Activated T-cell treated with anti-CD3 and anti-CD28 coated beads, Interleukin-2, amount 50 U/mL, for 1 hour (primary cell): ENCODE measurements at places on chromosomes 16 and 17.

GRCh38 chr17:64509179-64509578, 2.4 kb downstream of the CEP95 start:
- no peak for DNase-seq

DNA sequence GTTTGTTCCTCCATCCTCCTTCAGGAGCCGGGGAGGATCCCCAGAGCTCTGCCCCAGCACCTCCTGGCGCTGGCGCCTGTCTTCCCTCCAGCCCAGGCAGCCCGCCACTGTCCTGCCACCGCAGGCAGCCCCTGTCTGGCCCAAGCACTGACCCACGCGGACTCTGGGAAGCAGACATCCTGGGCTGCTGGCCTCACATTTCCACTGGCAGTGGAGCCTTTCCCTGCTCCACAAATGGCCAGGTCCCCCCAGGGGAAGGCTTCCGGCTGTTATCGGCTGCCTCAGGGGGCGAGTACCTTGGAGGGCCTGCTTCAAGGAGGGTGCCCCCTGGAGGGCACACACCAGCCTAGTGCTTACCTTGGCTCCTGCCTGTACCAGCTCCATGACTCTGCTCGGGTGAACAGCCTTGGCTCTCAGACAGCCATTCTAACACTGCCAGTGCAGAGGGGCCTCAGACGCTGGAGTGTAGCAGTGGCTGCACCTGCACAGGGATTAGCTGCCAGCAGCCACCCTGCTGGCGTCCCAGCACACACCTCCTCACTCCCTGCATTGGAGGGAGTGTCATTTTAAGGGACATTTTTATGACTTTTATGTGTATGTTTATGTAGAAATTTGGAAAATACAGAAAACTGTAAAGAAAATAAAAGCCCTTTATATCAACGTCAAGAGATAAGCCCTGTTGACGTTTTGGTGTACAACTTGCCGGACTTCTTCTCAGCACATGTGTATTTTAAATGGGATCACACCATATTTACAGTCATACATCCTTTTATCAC, 21.0 kb downstream of the ACE start:
- no peak for DNase-seq

- no peak for DNase-seq
Observed at GRCh38 chr17:79342376-79342775, 267.8 kb downstream of the ENGASE start.

GRCh38 chr17:48107137-48108055, at the start of gene SNX11:
Gene SNX11 (plus strand): TSS chr17:48107766. CDS start chr17:48112044, 4,278 bp downstream.
- peak; percentile 93 for DNase-seq

DNA sequence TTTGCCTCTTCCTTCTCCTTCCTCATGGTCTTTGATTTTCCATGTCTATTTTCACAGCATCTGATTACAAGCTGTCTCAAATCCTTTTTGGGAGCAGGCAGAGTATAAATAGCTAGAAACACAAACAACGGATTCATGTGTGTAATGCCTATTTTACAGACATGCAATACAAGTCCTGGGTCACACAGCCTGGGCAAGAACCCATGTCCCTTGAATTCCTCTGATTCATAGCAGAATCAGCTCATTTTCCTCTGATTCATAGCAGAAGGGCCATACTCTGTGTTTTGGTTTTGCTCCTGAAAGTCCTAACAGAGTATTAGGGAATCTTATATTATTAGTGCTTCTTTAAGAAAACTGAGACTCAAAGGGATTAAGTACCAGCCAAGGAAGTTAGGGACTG, 71.3 kb downstream of the IRX5 start:
- no peak for DNase-seq

DNA sequence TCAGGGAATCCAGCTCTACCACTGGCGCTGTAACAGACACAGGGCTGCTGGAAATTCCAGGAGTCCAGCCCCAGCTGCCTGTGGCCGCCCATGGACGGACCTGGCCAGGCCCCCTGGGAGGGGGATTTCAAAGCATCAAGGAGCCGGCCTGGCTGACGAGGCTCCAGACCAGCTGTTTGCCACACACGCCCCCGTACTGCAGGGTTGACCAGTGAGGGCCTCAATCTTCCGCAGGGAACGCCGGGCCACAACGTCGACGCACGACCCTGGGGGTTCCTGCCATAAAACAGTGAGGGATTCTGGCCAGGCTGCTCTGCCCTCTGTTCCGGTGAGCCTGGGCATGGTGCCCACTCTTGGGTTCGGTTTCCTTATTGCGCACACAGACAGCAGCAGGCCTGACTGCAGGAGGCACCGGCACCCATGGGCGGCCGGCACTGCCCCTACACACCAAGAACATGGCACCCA, 3.7 kb downstream of the LMF1 start:
- no peak for DNase-seq

DNA sequence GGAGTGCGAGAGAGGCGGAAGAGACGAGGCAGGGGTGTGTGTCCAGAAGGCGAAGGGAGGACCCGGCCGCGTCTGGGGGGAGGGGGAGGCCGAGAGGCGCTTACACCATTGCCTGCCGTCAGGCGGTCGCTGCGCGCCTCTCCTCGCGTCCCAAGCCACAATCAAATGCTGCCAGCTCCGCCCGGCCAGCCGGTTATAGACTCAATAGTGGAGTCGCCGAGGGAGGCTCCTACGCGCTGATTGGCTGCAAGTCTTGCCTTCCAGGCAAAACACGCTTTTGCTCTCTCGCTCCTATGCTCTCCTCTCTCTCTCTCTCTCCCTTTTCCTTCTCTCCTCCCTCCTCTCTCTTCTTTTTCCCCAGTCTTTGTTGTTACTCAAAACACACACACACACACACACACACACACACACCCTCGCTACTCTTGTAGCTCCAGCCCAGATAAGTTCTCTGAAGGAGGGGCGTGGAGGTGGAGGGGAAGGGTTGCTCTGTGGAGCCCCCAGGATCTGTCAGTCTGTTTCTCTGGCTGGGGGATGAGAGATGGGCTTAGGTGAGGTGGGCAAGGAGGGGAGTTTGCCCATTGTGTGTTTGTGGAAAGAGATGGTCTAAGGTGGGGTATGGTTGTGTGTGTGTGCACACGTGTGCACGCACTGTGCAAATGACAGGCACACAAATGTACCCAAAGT, at the start of gene DLX3:
Gene DLX3 (minus strand): TSS at position 170 of the 684 bp plus-strand sequence. CDS start 226 bp downstream, outside the sequence.
- DNase-seq, result peak; percentile 40

DNA sequence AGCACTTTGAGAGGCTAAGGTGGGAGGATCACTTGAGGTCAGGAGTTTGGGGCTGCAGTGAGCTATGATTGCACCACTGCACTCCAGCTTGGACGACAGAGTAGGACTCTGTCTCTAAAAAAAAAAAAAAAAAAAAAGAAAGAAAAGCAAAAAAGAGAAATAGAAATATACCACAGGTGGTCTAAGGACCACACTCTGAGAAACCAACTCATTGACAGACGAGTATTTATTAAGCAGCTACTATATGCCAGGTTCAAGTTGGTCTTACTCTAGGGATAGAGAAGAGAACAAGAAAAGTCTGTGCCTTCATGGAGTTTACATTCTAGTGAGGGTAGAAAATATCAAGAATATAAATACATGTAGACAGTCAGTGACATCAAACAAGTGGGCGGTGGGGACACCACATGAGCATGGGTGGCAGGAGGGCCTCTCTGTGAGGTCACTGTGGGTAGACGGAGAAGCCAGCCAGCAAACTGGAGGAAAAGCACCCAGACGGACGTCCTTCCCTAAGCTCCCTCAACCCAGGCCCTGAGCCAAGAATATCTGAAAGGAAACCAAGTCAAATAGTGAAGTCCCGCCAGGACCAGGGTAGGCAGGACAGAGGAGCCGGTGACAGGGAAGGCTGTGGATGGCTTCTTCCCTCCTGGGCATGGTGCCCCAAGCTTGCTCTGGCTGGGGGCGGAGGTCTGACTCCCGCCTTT, 4.7 kb downstream of the CDIPT start:
- no peak for DNase-seq

- DNase-seq, result no peak
Observed at GRCh38 chr17:71142333-71142732, 973.0 kb downstream of the KCNJ2 start.

DNA sequence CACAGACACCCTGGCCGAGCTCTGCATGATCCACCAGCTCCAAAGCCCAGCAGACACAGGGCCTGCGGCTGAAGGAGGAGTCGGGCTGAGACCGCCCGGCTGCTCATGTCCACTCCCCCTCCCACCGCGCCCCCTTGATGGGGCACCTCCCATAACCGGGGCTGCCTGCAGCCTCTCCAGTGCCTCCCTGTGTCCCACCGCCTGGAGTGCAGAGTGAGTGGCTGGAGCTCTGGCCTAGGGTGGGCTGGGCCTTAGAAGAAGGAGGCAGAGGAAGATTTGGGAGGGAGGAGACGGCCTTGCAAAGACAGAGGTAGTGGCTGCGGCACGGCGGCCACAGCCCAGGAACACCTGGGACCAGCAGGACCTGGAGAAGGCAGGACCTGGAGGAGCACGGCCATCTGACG, 4.0 kb downstream of the CBFA2T3 start:
- no peak for DNase-seq

DNA sequence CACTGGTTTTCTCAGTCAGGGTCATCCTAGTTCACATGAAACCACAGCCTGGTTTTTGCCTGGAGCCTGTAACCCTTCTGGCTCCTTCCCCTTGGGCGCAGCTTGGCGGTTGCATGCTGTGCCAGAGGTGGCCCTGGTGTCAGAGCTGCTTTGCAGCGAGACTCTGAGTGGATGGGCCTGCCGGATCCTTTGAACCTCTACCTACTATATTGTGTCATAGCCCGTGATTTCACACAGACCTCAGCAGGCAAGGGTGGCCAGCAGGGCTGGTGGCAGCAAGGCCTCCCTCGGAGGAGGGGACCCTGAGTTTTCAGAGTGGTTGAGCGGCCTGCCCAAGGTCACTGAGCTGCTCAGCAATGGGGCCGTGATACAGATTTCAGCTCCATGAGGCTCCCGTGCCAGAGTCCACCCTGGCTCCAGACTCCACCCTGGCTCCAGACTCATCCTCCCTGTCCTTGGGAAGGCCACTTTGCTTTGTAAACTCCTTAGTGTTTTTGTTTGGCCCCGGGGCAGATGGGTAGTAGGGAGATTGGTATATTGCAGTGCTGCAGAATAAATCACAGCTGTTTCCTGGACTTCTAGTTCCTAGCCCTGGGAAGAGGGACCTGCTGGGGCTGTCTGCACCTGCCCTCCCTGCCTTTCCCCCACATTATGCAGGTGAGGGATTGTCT, 9.7 kb downstream of the MPRIP start:
- DNase-seq, result no peak

- DNase-seq, result no peak
Observed at GRCh38 chr16:2720064-2720457, at the start of gene PRSS27. Gene PRSS27 (minus strand): TSS chr16:2720224. CDS start chr16:2720160, 64 bp downstream.

- no peak for DNase-seq
Observed at GRCh38 chr16:68345958-68346635, 35.3 kb downstream of the PRMT7 start.

DNA sequence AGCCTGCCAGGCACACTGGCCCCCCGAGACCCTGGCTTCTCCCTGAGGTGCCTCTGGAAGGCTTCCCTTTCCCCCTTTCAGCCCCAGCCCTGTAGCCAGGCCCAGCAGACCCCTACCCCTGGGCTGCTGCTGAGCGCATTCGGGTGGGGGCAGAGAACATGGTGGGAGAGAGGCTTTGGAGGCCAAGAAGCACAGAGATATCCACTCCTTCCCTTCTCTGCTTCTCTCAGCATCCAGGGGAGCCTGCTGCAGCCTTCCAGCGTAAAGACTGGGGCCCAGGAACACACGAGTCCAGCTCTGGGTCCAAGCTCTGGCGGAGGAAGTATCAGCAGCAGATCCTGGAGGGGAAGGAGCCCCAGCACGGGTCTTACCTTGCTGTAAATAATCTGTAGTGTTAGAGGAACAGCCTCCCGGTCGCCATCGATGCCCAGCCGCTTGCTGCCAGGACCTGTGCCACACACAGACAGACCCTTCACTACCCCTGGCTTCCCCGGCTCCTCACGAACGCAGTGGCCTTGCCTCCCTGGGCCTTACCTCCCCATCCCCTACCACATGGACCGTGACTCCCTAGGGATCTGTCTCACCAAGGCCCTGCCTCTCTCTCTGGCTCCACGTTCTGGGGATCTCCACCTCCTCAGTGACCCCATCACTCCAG, 17.0 kb upstream of the PIK3R6 start:
- DNase-seq, result no peak

DNA sequence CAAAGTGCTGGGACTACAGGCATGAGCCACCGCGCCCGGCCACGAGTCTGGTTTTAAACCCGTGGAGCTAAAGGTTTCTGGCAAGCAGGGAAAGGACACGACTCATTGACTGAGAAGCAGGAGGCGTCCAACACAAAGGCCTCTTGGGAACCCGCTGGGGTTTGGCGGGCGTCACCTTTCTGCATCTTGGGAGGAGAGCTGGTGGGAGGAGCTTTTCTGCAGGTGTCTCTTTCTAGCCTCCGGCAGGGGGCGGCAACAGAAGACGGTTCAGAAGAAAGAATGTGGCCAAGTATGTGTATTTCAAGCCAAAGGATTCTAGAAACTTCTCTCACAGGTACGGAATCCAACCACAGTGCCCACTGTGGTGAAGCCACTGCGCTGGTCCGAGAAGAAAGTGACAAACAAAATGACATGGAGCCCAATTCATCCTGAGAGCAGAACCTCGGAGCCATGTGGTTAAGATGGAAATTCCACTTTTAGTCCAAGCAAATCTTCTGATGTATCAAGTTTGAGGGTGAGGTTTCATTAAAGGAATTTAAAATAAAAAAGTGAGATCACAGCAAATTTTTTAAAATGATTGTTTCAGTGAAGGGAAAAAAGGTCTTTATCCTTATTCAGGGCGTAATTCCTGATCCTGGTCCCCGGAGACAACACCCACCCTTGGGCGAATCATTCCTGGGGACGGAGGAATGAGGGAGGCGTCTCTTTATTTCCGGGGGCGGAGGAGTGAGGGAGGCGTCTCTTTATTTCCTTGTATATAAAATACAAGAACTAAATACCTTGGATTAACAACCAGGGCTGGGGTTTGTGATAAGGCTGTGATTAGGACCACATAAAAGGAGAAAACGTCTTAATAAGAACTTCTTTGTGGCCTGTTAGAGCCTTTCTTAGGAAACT, 97.6 kb downstream of the MRM3 start:
- peak; percentile 61 for DNase-seq

- no peak for DNase-seq
Observed at GRCh38 chr17:63928966-63929695, 3.0 kb downstream of the CD79B start.

DNA sequence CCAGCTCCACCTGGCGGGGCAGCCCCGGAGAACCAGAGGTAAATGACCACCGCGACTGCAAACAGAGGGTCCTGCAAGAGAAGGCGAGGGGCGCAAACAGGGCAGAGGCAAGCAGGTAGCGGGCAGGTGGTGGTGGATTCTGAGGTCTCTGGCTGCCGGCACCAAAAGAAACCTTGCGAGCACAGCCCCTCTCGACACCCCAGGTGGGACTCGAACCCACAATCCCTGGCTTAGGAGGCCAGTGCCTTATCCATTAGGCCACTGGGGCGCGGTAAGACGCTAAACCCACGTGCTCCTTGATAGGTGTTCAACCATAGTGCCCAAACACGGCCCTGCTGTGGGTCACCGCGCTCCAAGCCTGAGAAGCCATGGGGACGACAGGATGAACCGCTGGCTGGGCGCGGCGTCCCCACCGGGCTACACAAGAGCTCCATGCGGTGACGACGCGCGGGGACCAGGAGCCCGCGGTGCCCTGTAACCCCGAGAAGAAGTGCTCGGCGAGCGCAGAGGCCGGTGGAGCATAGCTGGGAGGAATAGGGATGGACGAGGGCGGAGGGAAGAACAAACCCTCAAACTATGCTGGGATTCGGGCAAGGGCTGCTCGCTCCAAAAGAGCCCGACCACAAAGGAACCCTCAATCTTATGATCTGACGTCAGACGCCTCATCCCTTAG, 12.4 kb downstream of the ATP5PD start:
- DNase-seq, result peak; percentile 82

GRCh38 chr16:886084-886543, 84.7 kb downstream of the LMF1 start:
- DNase-seq, result no peak
